ENCODE measurements at places on chromosomes 2 and 18.

- DNase-seq, result no peak
Observed at GRCh38 chr2:892401-892800, 58.2 kb upstream of the SNTG2 start.

GRCh38 chr2:20339012-20339411 lies 11.6 kb downstream of the PUM2 start:
- DNase-seq, result no peak

DNA sequence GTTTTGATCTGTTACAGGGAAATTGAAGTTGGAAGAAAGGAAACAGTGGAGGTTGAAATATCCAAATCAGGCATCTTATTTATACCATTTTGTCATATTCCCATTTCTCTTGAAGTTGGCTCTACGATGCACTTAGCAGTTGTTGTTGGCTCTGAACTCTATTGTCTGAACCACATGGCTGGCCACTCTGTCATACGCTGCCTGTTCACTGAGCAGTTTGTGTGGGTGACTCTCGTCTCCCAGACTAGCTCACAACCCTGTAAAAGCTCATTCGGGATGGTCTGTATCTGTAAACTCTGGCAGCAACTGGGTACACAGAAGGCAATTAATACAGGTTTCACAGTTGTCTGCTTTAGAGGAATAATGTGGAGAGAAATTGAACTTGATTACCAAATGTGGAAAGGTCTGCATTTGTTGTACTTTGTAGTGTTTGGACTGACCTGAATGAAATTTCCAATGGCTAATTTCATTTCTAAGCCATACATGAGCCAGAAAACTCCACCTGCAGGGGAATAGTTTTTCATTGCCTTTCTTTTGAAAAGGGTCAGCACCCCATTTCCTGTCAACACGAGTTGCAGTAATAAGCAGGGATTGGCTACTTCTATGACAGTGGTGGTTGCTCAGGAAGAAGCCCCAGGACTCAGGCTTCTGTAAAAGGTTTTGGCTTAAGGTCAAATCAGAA lies 378.2 kb downstream of the OSR1 start:
- no peak for DNase-seq

DNA sequence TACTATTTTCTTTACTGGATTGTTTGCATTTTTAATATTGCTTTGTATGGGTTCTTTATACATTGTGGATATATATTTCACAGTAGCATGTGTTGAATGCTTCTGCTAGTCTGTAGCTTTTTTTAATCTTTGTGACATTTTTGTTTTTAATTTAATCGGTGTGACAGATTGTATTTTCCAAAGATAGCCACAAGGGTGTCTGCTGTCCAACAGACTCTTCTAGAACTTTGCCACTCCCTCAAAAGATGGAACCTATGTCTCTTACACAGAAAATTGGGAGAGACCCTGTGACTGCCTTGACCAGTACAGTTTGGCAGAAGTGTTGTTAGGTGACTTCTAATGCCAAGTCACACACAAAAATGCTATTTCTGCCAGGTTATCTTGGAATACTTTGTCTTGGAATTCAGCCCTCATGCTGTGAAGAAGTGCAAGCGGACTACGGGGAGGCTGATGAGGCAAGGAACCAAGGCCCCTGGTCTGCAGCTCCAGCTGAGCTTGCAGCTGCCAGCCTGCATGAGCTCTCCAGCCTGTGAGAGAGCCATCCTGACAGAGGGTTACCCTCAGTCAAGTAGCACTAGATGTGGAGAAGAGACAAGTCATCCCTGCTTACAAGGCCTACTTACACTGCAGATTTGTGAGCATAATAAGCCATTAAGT lies 110.8 kb downstream of the TDRD15 start:
- no peak for DNase-seq

DNA sequence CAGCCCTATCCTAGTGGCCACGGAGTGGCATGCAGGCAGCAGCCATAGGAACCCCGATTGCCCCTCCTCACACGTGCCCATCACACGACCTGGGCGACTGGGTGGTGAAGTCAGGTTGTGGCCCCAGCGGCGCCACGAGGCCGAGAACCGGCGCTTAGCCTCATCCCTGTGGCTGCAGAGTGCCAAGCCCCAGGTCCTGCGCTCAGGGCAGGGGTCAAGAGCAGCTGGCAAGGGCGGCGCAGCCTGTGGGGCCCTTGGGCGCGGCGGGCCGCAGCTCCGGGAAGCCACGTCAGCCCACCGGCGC lies 73.3 kb downstream of the RPIA start:
- DNase-seq, result no peak

GRCh38 chr2:121567957-121568409 lies 37.3 kb downstream of the RNU4ATAC start:
- DNase-seq, result no peak

DNA sequence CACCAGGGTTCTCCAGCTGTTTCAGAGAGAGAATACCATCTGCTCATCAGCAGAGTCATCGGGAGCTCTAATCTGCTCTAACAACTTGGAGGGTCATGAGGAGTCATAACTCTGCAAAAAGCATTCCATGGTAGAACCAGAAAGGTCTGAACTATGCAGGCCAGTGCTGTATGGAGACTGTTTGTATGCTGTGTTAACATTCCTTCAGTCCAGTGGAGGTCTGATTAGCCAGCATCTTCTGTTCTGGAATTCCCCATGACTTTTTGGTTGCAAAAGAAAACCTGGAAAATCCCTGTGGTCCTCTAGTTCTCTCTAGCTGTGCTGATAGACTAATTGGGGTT lies 9.4 kb upstream of the ITGB6 start:
- no peak for DNase-seq

- peak; percentile 87 for DNase-seq
Observed at GRCh38 chr2:42474765-42475454, 18.9 kb downstream of the KCNG3 start.

- DNase-seq, result no peak
Observed at GRCh38 chr18:37403100-37403781, 162.4 kb downstream of the CELF4 start.

- DNase-seq, result no peak
Observed at GRCh38 chr2:85907671-85908157, 18.9 kb upstream of the ST3GAL5 start.

DNA sequence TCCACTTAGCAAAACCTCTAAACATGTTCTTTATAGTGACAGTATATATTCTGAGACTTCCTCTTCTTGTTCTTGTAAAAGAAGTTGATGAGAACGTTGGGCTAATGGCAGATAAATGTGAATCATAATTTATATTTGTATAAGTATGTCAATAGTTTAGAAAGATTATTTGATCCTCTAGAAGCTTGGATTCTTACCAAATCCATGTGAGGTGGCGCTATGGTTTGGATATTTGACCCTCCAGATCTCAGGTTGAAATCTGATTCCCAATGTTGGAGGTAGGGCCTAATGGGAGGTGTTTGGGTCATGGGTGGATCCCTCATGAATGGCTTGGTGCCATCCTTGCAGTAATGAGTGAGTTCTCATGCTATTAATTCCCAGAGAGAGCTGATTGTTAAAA lies 29.8 kb upstream of the SCN1A start:
- DNase-seq, result no peak

- DNase-seq, result no peak
Observed at GRCh38 chr18:1746131-1746530, 825.2 kb downstream of the METTL4 start.

- no peak for DNase-seq
Observed at GRCh38 chr2:767440-767839, 90.2 kb upstream of the TMEM18 start.
